ENCODE measurements at places on chromosomes 5 and 9.
A peak's percentile ranks its signal among the peaks of the same experiment; 100 is the strongest.

- DNase-seq = no peak
Observed at GRCh38 chr5:44574678-44575077, 185.5 kb upstream of the FGF10 start.

DNA sequence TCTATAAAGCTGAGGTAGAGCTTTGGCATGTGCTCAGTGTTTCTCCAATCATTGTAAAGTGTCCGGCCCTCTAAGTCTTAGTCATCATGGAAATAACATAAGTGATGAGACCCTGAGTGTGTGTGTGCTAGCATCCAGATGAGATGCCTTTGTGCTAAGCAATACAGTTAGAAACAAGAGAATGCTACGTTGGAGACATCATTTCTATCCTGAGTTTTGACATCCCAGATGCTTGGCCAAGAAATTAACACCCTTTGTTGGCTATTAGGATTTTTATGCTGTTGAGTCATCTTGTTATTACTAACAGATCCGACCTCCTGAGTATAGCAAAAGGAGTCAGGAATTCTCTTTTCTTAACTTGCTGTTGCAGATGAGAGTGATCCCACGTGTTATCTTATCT, 508.0 kb downstream of the GADD45G start:
- DNase-seq = peak; percentile 38

GRCh38 chr9:128180001-128180400, 11.4 kb downstream of the CIZ1 start:
- DNase-seq = no peak

- no peak for DNase-seq
Observed at GRCh38 chr5:179266291-179267070, 78.8 kb downstream of the ADAMTS2 start.

DNA sequence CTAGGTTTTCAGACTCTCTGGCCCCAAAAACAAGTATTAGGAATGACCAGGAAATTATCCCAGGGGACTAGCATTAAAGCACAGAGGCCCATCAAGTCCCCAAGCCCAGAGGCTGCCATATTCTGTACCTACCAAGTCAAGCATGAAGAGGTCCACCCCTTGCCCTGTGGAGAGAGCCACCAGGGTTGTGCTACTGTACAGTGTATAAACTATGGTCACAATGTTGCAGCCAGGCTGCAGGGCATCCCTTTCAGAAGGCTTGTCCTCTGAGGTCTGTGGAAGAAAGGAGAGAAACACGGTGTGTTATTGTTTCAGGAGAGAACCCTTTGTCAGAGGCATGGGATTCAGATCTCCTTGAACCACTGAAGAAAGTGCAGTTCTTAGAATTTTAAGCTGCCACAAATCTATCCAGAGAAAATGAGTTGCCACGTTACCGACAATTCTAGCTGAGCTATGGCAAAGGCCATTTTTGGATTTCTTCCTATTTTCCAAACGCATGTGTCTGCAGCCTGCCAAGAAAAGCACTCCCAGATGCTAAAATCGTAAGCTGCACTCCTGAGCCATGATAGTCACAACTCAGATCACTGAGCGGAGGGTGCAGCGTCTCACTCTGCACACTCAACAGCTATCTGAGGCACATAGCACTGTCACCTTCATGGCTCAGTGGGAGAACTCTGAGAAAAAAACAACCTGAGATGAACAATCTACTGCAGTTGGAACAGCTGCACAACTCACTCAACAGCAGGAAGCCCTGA, 45.5 kb upstream of the SPATA31E1 start:
- no peak for DNase-seq

- no peak for DNase-seq
Observed at GRCh38 chr5:171635561-171636245, 149.9 kb upstream of the SMIM23 start.

- DNase-seq = peak; percentile 16
Observed at GRCh38 chr9:137006116-137007003, 10.0 kb upstream of the CLIC3 start.

DNA sequence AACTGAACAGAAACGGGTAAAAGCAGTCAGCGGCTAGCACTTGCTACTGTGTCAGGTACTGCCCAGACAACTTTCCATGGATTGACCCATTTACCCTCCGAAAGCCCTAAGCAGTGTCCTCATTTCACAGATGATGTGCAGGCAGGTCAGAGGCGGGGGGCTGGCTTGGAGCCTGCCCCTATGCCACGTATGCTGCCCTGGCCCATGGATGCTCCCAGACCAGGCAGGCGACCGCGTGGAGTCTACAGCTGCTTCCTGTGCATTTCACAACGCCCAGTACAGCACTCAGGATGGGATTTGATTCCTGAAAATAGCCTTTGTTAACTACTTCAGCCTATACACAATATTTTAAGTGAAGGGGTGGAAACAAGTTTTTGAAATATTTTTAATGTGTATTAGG, 202.9 kb downstream of the NXNL2 start:
- peak; percentile 78 for DNase-seq

DNA sequence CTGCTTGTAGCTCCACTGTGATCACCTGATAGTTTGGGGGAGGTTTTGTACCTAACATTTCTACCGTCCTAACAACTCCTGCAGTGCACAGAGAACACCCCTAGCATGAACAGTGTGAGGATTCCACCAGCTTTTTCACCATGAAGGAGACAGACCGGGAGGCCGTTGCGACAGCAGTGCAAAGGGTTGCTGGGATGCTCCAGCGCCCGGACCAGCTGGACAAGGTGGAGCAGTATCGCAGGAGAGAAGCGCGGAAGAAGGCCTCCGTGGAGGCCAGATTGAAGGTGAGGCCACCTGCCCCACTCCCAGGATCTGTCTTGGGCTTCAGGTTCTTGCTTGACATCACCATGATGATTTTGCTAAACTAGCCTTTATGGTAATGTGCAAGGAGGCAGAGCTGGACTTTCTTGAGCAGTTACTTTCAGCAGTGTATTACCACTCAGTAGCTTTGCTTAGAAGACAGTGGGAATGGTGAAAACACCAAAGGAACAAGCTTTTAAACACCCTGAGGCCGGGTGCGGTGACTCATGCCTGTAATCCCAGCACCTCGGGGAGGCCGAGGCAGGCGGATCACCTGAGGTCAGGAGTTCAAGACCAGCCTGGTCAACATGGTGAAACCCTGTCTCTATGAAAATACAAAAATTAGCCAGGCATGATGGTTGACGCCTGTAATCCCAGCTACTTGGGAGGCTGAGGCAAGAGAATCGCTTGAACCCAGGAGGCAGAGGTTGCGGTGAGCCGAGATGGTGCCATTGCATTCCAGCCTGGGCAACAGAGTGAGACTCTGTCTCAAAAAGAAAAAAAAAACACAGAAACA, 3.3 kb downstream of the EXOC3 start:
- DNase-seq = no peak

DNA sequence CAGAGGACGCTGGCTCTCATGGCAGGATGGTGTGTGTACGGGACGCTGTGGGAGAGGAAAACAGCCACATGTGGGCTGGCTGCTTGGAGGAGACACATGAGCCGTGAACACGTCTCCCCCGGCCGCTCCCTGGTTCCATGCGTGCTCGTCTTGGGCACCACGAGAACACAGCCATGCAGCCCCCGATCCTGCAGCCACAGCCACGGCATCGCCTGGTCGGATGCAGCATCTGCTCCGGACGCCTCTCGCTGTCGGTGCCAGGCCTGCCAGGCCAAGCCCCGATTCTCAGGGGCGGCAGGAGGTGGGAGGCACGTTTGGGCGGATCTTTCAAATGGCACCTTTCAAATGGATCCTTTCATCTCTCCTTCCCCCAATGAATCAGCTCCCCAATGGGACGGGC, 3.2 kb downstream of the LCN10 start:
- DNase-seq = no peak

DNA sequence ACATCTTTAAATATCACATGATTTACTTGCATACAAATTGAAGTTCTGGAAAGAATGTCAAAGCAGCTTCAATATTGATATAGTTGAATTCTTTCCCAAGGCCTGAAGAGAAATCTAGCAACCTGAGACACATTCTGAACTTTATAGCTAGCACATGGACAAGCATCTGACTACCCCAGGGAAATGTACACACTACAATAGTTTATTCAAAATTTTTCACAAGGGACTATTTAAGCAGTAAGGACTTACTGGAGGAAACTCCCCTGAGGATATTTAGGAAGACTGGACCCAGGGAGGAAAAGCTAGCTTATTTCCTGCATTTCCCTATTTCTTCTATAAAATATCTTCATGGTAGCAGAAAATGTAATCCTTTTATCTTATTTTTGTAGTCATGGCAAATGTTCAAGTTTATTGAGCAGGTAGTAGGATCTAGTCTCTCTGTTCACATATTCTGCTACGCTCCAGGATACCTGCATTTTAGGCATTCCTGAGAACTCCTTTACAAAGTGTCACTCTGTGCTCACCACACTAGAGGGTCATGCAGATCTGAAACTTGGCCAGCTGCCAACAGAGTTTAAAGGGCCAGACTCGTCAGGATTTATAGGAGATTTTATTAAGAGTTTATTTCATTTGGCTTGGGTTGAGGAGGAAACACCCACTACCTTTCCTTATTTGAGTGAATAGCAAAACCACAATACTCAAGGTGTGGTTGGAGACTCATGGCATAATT, 348.4 kb upstream of the FTMT start:
- DNase-seq = no peak

- DNase-seq = no peak
Observed at GRCh38 chr9:129933185-129934040, 98.2 kb downstream of the USP20 start.

DNA sequence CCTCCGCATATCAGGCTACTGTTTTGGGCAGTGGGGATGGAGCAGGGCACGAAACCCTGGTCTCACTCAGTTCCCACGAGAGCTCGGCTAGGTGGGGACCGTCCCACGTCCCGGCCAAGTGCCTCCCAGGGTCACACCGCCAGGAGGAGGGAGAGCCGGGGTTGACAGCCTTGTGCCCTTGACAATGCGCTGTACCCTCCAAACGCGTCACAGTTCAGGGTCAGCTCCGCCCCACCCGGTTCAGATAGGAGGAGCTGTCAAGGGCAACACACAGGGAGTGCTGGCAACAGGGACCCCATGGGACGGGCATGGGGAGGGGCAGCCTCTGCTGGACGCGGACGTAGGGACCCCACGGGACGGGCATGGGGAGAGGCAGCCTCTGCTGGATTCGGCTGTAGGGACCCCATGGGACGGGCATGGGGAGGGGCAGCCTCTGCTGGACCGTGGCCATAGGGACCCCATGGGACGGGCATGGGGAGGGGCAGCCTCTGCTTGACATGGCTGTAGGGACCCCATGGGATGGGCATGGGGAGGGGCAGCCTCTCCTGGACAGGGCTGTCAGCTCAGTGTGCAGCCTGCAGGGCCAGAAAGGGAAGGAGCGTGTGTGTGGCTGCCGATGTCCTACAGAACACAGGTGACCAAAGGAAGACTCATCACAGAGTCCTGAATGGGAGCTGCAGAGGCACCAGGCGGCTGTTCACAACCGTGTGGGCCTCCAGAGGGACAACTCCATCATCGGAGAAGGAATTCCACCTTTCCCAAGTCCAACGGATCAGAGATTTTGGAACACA, 29.4 kb downstream of the PNPLA7 start:
- DNase-seq = no peak

GRCh38 chr9:21322911-21323461, 12.2 kb downstream of the KLHL9 start:
- DNase-seq = no peak

GRCh38 chr5:39014561-39014960, 59.6 kb downstream of the RICTOR start:
- DNase-seq = peak; percentile 71

DNA sequence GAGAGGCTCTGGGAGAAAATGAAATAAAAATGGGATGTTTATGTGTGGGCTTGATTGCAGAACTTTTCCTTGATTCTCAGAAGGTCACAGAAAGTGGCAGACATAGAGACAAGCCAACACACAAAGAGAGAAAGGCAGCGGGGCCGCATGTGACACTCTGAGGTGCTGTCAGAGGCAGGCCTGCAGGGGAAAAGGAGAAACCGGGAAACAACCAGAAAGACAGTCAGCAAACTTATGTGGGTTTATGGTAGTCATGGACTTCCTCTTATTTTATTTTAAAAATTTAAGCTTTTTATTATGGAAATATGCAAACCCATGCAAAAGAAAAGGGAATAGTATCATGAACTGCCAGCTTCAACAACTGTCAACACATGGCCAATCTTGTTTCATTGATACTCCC, 16.3 kb upstream of the IGFBPL1 start:
- no peak for DNase-seq

DNA sequence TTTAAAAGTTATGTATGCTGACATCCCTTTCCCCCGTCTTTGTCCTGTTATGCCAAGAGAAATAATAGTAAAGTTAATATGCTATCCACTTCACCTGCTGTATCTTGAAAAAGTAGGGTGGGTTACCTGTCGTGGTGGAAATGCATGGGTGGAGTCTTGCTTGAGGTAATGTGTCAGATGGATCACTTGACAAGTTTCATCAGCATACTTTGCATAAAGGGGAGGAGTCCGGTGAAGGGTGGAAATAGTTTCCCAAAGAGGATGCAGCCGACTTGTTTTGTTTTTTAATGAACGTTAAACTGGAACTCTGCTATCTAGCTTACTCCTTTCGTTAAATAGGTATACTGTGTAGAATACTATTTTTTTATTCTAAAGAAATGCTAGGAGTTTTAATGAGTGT, 9.0 kb upstream of the DMRT3 start:
- no peak for DNase-seq

GRCh38 chr5:166499447-166500240, 1791.8 kb upstream of the WWC1 start:
- peak; percentile 7 for DNase-seq

GRCh38 chr9:2767800-2768677, 50.7 kb downstream of the KCNV2 start:
- no peak for DNase-seq

DNA sequence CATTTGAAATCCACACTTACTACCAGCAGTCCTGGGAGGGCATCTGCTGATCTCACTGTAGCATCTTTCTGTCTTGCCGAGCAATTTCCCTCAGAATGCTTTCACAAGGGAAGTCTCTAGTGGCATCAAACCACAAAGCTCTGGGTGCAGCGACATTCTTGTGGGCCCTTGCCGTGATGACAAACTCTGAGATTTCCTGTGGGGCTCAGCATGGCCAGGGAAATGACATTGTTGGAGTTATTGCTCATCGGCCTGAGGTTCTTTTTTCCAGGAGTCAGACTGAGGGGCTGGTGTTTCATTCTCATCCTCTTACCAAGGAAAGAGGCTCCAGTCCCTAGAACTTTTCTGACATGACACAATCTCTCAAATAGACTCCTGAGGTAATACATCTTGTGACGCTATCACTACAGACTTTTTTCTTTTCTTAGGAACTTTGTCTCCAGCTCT, 51.4 kb downstream of the PFDN1 start:
- DNase-seq = peak; percentile 51

DNA sequence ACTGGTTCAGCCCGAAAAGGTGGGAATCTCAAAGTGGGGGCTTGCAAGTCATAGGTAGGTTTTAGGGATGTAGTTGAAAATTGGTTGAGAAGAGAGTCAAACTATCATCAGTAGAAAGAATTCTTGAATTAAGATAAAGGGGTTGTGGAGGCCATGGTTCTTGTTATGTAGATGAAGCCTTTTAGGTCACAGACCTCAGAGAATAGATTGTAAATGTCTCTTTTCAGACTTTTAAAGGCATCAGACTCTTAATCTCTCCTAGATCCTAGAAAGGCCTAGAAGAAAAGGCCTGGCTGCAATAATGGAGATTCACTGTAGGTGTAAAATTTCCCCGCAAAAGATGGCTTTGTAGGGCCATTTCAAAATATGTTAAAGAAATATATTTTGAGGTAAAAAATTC, 96.4 kb downstream of the PSAT1 start:
- no peak for DNase-seq
